ENCODE measurements at places on chromosomes 4 and X.

DNA sequence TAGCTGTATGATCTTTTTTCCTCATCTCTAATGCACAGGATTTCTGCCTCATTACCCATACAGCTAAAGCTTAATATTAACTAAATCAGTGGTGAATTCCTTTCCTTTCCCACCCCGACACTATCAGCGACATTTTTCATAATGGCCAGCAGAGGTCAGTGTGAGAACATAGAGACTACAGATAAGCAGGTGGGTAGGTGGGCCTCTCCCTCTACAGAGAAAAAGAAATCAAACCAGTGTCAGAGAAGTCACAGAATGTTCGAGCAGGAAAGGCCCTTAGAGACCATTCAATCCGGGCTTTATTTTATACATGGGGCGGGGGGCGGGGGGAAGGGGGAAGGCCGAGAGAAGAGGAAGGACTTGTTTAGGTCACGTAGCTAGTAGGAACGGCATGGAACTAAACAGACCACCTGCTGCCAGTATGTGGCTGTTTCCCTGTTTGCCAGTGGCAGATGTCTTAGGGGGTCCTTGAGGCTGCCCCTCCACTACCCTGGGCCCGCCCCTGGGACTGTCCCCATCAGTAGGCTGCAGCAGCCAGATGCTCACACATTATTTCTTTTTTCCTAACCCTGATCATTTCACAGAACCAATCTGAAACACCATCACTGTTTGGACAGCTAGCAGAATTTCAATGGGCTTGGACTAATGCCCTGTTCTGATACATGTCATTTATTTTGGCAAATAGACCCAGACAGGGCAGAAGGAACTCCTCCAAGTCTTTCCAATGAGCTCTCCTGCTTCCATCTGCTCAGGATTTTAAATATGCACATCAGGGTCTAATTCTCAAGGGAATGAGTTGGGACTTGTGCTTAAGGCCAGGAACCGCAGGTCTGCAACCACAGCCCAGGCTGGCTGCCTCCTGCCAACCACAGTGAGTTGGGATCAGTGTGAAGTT is 133.4 kb downstream of the ATG4A start:
- DNase-seq = no peak

- DNase-seq = no peak
Measured at GRCh38 chr4:110480031-110480549, 4.1 kb downstream of the ENPEP start.

DNA sequence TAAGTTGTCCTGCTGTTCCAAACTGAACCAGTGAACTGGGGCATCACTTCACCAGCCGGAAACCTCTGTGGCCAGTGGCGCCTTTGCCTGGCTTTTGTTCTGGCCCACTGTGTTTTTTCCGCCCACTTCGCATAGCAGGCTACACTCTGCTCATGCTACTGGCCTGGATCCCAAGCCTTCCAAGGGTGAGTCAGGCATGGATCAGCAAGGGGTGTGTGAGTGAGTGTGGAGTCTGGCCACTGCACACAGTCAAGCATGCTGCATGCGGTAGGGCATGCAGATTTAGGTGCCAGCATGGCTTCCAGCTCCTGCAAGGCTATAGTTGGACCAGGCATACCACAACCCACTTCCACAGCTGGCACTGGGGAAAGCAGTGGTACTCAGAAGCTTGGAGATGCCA is 1967.9 kb downstream of the C4orf33 start:
- DNase-seq = no peak

- DNase-seq = no peak
Measured at GRCh38 chrX:130071611-130072344, 38.5 kb downstream of the ELF4 start.

DNA sequence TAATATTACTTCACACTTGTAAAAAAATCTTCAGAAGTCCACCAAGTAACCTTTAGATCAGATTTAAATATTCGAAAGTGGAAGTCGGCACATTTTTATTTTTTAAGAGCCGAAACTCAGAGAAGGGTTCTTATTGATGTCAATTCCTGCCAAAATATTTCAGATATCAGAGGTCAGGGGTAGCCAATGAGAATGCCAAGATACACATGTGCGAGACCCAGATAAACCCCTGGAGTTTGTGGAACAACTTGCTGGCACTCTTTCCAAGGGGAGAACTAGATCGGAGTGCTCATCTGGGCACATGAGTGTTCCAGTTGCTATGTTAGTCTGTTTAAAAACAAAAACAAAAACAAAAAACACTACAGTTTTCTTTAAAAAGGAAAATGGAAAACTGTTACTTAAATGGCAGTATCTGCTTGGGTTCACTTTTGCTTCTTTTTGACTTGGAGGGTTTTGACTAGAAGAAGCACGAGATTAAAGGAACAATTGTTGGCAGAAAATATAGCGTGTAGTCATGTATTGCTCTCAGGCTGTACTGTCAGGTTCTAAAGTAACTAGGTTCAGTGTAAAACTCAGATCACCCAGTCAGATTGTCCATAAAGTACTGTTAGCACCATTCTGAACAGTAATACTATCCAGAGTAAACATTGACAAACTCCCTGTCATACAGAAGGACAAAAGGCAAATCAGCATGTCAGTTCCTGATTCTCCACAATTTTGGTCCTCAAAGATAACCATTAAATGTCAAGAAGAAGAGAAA is 188.0 kb upstream of the PACRGL start:
- no peak for DNase-seq

DNA sequence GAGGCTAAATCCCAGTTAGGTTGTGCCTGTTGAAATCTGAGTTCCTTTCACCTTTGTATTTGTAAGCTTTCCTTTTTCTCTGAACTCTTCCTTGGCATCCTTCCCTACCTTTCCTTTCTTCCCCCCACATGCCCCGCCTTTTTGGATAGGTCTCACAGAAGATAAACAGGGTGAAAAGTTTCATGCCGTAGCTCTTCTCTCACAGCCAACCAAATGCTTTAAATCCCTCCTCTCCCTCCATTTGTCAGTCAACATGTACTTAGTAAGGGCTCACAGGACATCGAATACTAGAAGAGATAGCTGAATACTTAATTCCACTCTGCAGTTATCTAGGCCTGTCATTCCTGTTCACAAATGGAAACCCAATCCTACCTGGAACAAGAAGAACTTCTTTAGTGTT is 107.1 kb upstream of the BMPR1B start:
- no peak for DNase-seq

DNA sequence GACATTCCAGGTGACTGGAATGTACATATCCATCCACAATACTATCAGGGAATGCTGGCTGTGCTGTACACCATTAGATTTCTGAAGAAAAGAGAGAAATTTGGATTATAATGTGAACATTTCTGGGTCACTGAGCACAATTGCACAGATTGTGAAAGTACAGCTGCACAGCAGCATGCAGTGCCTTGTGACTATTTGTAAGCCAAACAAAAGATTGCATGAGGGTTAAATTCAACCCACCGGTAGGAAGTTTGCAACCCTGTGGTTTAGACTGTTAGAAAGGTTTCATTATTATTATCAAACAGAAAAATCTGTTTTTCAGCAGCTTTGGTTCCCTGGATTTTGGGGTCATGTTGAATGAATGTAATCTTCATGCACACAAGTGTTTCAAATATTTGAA is 24.5 kb downstream of the DDIT4L start:
- no peak for DNase-seq

- DNase-seq = no peak
Measured at GRCh38 chr4:78121338-78121904, 64.3 kb downstream of the FRAS1 start.

DNA sequence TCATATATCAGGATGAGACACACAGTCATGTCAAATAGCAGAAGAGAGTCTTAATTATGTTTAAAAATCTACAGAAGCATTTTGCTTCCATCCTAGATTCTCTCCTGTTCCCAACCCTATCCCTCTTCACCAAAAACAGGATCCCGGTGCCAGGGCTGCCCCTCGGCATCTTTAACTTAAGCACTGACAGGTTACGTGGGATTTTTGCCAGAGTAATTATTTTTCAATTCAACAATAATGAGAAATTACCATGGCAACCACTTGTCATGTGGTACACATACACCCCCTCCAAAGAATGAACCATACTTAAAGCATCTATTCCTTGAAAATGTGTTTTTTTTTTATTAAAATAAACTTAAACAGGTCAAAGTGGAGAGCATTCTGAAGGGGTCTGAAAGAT is 130.6 kb downstream of the LDB2 start:
- DNase-seq = no peak

- DNase-seq = no peak
Measured at GRCh38 chr4:123304151-123304964, 92.2 kb upstream of the SPRY1 start.

GRCh38 chr4:1277667-1278665 is 11.7 kb upstream of the MAEA start:
- no peak for DNase-seq

- no peak for DNase-seq
Measured at GRCh38 chr4:119040694-119041185, 94.9 kb upstream of the MYOZ2 start.

DNA sequence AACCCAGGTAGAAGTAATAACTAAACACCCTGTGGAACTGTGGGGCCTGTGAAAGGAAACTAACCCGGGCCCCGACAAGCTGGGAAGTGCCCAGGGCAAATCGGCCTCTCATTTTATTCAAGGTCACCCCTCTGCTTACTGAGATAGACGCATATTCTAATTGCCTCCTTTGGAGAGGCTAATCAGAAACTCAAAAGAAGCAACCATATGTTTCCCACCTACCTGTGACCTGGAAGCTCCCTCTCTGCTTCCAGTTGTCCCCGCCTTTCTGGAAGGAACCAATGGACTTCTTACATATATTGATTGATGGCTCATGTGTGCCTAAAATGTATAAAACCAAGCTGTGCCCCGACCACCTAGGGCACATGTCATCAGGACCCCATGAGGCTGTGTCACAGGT is 23.1 kb upstream of the DHRSX start:
- DNase-seq = no peak

DNA sequence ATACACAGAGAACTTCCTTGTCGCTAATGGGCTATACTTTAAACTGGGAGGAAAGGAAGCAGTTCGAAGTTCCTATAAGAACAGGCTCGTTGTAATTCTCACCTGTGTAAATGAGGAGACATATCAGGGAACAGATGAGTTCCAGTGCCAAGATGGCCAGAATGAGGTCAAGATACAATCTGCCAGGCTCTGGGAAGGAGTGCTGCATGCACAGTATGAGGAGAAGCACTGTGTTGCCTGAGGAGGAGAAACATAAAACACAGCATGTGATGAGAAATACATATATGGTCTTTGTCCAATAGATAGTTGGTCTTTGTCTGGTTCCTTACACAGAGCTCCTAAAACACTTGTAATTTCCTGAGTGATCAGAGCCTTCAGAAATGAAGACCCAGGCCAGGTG is 24.3 kb downstream of the TMEM192 start:
- no peak for DNase-seq

DNA sequence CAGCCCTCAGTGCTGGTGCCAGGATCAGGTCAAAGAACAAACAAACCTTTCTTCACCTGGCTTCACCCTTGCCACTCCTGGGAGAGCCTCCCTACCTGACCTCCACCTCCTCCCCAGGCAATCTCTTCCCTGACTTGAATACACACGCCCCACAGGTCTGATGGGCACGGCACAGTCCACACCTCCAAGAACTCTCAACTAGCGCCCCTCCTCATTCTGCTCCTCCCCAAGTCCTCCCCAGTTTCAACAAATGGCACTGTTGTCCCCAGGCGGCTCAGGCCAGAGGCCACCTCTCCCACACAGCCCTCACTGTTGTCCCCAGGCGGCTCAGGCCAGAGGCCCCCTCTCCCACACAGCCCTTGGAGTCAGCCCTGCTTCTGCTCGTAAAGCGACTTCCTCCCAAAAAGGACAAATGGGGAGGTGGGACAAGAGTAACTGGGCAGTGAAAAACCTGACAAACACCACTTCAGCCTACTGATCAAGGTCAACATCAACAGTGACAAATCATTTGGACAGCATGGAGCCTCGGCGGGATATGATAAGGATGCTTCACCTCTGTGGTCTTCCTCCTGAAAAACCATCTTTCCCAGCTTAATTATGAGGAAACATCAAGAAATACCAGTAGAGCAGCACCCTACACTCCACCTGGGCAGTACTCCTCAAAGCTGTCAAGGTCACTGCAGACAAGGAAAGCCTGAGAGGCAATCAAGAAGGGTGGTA is 2.9 kb downstream of the LETM1 start:
- no peak for DNase-seq

GRCh38 chr4:172708184-172708583 is 460.4 kb upstream of the GALNT7 start:
- no peak for DNase-seq

DNA sequence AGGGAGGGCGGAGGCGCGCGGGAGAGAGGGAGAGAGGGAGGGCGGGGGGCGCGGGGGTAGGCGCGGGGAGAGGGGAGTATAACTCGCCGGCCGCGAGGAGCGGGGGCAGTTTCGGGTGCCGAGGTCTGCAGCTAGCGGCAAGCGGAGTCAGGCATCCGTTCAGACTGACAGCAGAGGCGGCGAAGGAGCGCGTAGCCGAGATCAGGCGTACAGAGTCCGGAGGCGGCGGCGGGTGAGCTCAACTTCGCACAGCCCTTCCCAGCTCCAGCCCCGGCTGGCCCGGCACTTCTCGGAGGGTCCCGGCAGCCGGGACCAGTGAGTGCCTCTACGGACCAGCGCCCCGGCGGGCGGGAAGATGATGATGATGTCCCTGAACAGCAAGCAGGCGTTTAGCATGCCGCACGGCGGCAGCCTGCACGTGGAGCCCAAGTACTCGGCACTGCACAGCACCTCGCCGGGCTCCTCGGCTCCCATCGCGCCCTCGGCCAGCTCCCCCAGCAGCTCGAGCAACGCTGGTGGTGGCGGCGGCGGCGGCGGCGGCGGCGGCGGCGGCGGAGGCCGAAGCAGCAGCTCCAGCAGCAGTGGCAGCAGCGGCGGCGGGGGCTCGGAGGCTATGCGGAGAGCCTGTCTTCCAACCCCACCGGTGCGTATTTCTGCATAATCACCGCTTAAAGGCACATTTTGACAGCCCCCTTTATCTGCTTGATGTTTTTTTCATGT is at the start of gene POU4F2:
Gene POU4F2, plus strand, starts transcription at position 108 of the 720 bp plus-strand sequence. Its CDS starts 248 bp downstream, at position 356.
- no peak for DNase-seq

DNA sequence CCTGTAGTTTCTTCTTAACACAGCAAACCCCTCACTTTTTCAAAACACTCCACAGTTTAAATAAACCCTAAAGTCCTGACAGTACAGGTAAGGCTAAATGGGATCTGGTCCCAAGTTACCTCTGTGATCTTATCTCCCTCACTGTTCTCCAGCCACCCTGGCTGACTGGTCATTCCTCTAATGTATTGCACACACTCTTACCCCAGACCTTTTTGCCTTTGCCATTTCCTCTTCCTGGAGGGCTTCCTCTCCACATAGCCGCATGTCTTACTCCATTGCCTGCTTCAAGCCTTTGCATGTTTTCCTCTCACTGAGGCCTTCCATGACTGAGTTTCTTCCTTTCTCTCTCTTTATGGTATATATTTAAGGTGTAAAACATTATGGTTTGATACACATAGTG is 19.5 kb upstream of the ANXA3 start:
- no peak for DNase-seq

- DNase-seq = no peak
Measured at GRCh38 chr4:99144070-99144469, at the start of gene ADH4. ADH4 (minus strand) TSS chr4:99144297; CDS start chr4:99144222, 75 bp downstream.
